SW480 (cell line): ENCODE measurements at places on chromosomes 4 and X.
A peak's percentile ranks its signal among the peaks of the same experiment; 100 is the strongest.

DNA sequence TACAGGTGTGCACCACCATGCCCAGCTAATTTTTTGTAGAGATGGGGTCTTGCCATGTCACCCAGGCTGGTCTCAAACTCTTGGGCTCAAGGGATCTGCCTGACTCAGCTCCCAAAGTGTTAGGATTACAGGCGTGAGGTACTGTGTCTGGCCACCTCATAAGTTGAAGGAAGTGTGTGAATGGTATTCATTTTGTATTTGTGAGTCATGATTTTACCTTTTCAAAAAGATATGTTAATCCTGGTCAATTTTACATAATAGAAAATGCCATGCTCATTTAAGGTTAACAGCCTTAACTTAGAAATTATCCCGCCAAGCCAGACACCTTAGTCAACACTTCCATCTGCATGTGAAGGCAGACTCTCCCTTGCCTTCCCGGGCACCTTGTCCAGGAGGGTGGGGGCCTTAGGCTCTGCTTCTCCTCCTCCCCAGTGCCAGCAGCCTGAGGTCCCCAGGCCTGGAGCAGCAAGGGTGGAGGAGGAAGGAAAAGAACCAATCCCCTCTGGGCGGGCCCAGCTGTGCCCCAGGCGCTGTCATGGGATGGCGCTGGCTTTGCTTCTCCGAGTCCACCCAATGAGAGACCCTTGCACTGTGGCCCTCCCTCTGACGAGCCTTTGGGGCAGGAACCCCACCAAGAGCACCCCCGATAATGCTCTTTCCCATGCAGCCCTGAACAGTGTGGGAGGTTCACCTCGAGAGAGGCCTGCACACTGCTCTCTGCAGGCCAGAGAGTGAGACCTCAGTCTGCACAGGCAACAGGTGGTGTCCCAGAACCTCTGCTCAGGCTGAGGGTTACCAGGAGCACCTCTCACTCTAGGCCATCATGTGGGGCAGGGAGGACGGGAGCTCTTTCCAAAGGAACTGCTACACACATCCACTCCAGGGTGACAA lies 37.3 kb downstream of the RNF212 start:
- no peak for DNase-seq

DNA sequence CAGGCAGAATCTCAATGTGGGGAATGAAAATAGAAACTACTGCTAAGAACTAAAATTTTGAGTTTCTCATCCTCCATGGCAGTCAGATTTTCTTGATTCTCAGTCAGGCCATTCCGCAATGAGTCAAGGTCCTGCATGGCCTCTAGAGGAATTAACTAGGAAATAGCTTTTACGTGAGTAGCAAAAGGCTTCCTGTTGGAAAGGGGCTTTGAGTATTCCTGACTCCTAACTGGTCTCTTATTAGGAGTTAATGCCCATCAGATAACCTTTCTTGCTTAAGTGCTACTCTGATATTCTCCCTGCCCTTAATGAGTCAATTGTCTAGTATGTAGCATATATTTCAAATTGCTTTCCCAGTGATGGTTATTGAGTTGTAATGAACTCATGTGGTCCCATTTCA lies 65.7 kb upstream of the ARHGAP24 start:
- no peak for DNase-seq

GRCh38 chrX:53080628-53081580 lies 1.3 kb upstream of the TSPYL2 start:
- DNase-seq: no peak

DNA sequence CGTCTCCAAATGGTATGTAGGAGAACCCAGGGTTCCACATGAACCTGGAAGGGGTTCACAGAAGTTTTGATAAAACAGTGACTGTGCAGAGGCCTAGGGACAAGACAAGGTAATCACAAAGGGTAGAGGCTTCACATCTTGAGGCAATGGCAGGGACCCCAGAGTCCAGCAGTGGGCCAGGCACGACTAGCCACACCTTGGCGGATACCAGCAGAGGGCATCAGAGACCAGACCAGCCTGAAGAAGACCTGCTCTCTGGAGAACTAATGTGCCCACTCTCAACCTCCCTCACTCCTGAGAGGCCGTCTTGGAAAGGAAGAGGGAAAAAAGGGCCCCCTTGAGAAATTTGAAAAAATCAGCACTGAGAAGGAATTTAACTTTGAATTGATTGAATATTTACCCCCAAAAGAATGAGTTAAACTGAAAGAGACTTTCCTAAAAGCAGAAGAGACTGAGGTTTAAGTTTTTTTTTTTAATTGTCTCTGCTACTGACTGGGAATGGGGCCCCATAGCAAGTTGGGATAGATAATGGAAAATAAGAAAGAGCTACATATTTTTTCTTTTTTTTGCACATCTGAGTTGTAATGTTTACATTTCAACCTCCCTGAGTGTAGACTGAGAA lies 243.8 kb upstream of the JADE1 start:
- DNase-seq: peak; percentile 43
